ENCODE measurements at places on chromosomes 4 and X. TPM values are rescaled to one million over a fixed set of nuclear protein-coding genes. Genes with fewer than 3 reads are reported as not detected.

- no peak for DNase-seq
These were observed 49.2 kb downstream of the IRF2 start for GRCh38 chr4:184424993-184425758.

CLNK gene
- total RNA-seq = not detected

DNA sequence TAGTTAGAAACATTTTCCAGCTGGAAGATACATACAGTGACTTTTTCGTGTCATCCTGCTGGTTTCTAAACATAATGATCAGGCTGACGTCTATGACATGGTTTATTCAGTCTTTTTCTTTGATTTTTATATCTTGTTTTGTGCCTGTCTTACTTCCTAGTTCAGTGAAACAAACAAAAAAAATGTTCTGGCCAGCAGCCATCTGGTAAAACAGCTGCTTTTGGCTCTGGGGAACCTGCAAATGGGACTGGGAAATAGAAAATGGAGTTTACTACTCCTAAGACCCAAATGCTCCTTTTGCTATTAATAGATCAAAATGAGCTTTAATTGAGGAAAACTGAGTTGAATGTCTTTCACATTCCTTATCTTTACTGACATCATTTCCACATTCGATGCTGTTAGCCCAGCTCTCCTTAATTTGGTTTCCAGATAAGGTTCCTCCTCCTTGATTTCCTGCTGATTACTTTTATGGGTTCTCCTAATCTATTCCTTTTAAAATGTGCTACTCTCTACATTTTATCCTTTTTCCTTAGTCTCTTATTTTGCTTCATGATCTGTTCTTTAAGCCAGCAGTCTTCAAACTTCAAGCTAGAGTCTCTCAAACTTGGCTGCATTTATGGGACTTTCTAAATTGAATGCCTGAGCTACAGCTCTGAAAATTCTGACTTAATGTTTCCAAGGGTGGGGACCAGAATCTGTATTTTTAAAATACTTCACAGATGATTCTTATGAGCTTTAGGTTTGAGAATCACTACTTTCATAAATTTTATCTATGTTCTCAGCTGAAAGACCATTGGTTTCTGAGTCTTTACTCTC, 499.5 kb downstream of the ANKRD50 start:
- DNase-seq = no peak

DNA sequence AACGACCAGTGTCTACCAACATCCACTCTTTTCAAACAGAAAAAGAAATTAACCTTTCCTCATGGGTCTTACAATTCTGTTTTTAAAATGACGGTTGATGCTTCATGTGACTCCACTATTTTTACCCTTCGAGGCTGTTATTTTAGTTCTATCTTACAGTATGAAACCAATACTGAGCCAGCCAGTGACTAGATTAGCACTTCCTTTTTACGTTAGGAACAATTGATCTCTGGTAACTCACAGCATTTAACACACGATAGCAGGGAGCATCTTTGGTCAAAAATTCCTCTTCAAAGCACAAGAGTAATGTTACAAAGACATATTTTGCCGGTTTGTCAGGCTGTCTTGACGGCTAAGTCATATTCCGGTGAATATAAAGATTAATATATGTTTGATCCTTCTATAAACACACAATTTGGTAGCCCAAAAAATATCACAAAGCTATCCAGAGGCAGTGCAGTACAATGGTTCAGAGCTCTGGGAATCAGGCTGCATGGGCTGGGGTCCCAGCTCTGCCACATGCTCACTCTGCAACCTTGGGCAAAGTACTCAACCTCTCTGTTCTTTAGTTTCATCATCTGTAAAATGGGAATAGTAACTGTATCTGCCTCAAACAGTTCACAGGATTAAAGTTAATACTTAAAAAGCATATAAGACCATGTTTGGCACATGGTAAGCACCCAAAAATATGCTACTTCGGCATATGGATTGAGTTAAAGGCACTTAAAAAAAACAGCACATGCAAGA, 62.9 kb upstream of the TXK start:
- no peak for DNase-seq

DNA sequence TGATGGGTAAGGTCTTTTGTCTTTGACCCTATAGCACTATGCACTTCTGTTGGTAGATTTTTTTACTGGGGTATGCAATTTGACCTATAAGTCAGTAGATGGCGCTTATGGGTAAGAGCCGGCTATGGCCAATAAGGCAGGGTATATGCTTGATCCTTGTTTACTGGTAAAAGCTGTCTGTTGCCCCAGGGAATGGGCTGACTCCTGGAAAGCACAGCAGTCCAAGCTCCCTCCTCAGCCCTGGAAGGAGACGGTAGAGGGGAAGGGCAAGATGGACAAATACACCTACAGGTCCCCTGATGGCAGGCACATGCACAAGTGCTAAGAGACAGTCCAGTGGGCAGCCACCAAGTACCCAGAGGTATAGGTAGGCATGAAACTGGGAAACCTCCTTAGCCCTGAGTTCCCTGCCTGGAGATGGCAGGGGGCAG, 63.7 kb downstream of the ADAMTS3 start:
- peak; percentile 16 for DNase-seq

All from endothelial cell (in vitro differentiated cells).